Sigmoid colon (tissue), 7 donors: ENCODE measurements at places on chromosomes 7 and 10. TPM values are rescaled to one million over a fixed set of nuclear protein-coding genes. Genes with fewer than 3 reads are reported as not detected.
A peak's percentile ranks its signal among the peaks of the same experiment; 100 is the strongest.

GRCh38 chr10:91088300-91089140 lies 131.9 kb upstream of the PCGF5 start:
- no peak for DNase-seq

DNA sequence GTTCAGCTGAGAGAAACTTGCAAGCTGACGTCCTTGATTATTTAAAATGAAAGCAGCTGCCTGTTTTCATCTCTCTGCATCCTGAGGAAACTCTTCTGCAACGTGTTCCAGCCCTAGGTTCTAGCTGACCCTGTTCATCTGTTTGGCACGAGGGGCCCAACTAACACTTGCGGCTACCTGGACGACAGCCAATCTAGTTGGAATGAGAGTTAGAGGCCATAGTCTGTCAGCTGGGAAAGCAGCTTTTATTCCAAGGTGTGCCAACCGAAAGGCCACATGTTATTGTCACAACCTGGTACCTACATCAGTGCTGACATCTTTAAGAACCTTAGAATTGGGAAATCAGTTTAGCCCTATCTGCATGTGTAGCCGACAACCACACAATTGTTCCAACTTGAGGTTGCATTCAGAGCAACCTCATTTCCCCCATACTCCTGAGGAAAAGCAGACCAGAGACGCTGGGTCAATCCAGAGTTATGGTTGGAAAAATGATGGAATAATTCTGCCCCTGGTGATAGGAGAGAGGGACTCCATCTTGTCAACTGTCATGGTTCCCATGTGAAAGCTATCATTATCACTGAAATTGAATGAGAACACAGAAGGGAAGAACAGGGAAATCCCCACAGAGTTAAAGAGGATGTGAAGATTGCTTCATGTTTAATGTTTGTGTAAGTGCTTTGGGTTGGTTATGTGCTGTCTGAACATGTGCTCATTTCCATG lies 121.6 kb downstream of the EGFR start:
- peak; percentile 80 for DNase-seq

DNA sequence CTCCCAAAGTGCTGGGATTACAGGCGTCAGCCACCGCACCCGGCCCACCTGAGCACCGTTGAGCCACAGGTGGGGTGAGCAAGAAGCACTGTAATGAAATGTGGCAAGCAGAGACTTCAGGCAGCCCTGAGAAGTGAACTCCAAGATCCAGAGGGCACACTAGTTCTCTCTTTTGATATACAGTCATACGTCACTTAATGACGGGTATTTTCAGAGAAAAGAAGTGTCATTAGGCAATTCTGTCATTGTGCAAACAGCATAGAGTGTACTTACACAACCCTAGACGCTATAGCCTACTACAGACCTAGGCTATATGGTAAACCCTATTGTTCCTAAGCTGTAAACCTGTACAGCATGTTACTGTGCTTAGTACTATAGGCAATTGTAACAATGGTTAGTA lies 7.9 kb downstream of the PANK1 start:
- no peak for DNase-seq

DNA sequence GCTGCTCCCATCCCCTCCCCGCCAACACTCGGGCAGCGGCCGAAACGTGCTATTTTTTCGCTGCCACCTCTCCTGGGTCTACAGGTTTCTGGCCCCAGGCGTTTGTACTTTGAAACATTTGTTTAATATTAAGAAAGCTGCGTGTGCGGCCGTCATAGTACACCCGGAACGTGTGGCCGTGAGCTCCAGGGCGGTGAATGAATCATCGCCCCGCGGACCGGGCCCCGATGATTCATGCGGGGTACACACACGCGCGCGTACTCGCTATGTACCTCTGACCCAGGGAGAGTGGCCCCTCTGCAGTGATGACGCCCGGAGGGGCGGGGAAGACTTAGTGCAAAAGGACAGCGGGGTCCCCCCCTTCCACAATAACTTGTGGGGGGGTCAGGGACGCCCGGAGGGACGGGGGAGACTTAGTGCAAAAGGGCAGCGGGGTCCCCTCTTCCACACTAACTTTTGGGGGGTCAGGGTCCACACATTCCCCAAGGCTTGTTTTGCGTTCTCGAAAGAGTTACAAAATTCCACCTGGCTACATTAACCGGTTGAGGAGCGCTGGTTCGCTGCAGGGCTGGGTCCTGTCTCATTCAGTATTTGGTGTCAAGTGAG lies 56.5 kb upstream of the PCGF5 start:
- DNase-seq, result peak; percentile 91

The VAX1 gene
- total RNA-seq, result not detected

DNA sequence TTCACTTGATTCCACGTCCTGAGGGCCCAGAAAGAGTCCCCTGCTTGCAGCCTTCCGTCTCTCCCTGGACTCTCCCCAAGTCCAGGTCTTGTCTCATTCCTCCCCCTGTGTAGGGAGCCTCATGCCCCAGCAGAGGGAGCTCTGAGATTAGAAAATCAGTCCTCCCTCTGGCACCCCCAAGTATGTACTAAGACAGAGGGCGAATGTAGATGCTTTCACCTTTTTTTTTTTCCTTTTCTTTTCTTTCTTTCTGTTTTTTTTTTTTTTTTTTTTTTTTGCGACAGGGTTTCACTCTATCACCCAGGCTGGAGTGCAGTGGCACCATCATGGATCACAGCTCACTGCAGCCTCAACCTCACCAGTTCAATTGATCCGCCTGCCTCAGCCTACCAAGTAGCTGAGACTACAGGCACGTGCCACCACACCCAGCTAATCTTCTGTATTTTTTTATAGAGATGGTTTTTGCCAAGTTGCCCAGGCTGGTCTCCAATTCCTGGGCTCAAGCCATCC lies 10.3 kb downstream of the SFXN3 start:
- peak; percentile 93 for DNase-seq

- DNase-seq, result no peak
These were observed 347.1 kb downstream of the FGFR2 start for GRCh38 chr10:121250995-121251764.

GRCh38 chr10:846126-846685 lies 85.3 kb downstream of the LARP4B start:
- no peak for DNase-seq

GRCh38 chr7:103391150-103391549 lies 43.7 kb downstream of the PSMC2 start:
- no peak for DNase-seq

GRCh38 chr7:123397746-123398338 lies 136.6 kb downstream of the IQUB start:
- no peak for DNase-seq

The HOGA1 gene
- total RNA-seq, result not detected

- no peak for DNase-seq
These were observed 29.0 kb downstream of the PLAC9 start for GRCh38 chr10:80161321-80162083.

The A1CF gene
- 1.7 TPM for total RNA-seq

GRCh38 chr10:42428534-42428933 lies 209.8 kb downstream of the ZNF33B start:
- no peak for DNase-seq

The AKR1C4 gene
- not detected for total RNA-seq

DNA sequence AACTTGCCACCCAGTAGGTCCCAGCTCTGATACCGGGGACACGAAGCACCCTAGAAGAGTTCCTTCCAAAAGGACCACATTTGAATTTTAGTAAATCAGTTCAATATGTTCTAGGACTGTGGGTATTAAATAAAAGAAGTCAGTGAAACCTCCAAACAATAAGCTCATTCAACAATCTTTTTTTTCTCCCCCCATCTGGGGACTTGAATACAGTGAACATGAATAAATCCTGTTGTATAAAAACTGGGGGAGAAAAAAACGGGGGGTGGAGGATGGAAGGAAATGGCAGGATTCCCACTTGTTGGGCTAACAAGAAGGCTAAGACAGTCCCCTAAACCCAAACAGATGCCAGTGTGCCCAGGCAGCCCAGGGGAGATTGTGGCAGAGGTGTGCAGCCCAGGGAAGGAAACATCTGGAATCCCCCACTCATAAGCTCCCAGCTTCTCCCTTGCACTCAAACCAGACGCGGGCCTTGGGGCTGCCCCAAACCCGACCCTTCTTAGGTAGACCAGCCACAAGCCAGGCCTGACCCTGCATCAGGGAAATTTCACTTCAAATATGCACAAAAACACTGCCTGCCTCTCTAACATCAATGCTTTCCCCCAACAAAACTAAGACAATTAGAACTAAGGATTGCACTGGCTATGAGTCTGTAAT lies 8.8 kb downstream of the AFAP1L2 start:
- peak; percentile 48 for DNase-seq
